ENCODE measurements at places on chromosomes 5 and 9.

GRCh38 chr5:61768692-61769281, 436.7 kb downstream of the ZSWIM6 start:
- DNase-seq, result no peak

DNA sequence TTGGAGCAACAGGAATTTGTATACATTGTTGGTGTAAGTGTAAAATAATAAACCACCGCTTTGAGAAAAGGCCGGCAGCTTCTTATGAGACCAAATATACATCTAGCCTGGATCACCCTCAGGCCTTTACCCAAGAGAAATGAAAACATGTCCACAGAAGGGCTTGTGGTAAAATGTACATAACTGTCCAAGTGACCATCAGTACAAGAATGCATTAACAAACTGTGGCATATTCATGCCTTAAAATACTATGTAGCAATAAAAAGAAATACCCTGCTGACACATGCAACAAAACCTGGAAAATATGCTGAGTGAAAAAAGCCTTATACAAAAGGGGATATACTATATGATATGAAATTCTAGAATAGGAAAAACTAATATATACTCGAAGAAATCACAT, 311.9 kb upstream of the TRPC7 start:
- DNase-seq, result no peak

- no peak for DNase-seq
Observed at GRCh38 chr5:152151940-152152339, 227.3 kb upstream of the GLRA1 start.

DNA sequence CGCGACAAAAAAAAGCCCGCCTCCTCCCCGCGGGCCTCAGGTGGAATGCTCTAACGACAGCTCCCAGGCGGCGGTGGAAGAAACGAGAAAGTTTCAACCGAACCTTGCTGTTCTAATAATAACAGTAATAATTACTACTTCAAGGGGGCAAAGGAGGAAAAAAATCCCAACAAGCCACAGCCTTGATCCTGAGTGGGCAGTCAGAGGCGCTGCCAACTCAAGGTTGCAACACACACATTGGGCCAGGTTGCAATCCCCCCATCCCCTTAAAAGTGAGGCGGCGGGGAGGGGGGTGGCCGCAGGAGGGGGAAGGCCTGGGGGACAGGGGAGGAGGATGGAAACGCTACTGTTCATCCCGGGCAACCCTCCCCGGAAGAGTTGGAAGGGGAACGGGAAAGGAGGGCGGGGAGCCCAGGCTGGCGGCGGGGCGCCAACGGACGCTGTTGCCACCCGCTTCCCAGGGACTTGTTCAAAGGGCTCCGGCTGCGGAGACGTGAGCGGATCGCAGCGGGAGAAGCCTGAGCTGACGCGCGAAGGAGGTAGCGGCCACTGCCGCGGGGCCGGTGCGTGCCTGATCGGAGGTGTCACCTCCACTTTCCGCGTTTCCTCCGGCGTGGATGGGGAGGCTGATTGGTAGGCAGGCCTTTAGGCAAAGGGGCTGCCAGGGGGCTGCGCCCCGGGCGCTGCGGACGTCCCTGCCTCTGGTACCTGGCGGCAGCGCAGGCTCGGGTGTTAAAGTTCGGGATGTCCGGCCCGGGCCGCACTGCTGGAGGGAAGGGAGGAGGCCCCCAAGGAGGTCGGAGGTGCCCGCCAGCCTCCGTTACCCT, 647 bp downstream of the SMARCA2 start:
- peak; percentile 27 for DNase-seq

DNA sequence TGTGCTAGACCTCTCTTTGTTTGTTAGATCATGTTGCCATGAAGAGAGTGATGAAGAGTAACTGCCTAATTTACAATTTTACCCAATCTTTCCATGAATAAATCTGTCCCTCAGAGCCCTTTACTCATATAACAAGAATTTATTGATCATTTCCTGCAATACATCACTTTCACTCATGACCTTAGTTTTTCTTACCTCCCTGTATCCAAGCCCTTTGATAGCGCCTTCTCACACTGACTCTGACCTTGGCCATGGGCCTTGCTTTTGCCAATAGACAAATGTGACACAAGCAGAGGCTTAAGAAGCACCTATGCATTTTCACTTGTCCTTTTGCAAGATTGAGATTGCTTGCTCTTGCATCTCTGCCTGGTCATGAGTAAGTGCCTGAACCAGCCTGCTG, 288.1 kb downstream of the NNT start:
- no peak for DNase-seq

DNA sequence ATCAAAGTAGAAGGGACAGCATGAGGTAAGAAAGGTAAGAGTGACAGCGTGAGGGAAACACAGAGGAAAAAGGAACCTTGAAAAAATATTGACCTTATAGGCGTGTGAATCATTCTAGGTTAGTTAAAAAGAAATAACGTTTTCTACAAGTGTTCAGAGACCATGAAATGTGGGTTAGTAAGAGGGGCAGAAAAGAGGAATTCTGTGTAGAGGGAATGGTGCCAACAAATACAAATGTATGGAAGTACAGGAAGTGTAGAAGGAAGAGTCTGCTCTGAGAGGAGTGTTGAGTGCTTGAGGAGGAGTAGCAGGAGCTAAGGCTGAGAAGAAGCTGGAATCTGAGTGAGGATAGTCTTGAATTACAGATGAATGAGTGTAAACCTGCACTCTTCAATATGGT, 418.6 kb upstream of the RIOK2 start:
- no peak for DNase-seq

DNA sequence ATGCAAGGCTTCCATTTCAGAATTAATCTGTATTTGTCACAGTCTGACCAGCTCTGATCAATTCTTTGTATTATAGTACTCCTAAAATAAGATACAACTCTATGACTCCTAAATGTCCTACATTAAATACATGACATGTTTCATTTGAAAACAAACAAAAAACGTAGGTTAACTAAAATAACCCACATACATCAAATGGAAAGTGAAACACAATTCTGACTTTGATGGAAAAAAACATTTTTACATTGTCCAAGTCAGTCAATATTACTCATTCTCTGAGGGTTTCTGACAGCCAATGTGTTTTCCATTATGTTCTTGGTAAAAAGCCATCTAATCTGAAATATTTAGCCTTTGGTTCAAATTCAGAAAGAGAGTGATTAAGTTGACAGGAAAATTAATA, 8.7 kb downstream of the HMGCS1 start:
- no peak for DNase-seq

DNA sequence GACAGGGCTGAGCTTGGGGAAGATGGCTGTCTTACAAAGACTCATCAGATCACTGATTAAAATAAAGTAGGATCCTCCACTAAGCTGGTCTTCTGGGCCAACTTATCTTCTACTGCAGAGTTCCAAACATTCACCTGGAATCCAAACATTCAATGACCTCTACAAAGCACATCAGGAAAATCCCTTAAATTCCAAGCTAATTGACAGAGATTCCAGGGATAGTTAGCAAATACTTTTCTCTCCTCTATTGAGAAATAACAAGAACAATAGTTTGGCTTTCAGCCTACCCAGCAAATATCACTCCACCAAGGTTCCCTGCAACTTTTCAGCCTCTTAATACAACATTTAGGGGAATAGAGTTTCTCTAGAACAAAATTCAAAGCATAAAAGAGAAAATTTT, 140.6 kb upstream of the LIFR start:
- DNase-seq, result no peak

DNA sequence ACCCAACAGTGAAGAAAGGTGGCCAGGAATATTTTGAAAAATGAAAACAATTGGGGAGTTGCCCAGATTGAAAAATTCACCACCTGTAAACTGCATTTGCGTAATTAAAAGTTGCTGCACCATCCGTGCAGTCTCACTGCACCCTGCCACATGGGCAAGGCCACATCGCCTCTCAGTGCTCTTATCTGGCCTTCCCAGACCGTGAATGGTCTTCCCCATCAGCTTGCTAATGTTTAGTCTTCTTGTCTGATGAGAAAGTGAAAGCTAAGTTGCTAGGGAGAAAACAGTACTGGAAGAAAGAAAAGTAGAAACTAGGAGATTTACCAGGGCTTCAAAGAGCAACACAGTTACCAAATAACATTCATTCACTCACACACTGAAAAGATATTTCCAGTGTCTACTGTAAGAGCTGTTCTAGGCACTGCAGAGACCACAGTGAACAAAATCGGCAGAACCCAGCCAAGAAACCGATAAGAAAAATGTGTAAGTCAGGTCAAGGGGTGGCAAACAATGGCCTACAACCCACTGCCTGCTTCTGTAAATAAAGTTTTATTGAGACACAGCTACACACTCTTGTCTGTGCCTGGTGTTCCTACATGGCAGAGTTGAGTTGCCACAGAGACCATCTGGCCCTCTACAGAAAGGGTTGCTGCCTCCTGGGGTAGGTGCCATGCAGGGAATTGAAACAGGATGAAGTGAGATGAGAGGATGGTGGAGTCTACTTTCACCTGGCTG, 51.2 kb upstream of the CTSL start:
- DNase-seq, result no peak

DNA sequence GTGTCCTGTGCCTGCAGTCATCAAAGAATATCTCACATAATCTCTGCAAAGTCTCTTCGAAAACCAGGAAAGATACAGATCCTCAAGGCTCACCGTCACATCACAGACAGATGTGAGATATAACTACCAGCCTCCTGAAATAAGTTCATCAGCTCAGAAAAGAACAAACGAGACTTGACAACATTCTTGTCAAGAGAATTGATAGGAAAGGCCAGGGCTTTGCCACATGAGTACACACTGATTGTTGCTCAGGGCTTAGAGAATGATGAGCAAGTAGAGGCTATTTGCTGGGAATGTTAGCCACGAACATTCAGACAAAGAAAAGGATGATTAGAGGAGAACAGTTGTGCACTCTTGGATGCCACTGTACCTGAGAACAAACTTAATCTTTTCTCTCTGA, 535.1 kb downstream of the ELAVL2 start:
- no peak for DNase-seq

- DNase-seq, result no peak
Observed at GRCh38 chr9:35060548-35061207, 11.7 kb downstream of the VCP start.

DNA sequence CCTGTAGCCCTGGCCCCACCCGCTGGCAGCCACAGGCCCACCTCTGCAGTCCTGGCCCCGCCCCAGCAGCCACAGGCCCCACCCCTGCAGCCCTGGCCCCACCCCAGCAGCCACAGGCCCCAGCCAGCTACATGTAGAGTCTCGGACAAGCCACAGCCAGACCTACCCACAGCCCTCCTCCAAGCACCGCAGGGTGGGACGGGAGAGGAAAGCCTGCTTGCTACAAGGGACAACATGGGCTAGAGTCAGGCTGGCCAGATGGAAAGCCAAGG, 49.5 kb upstream of the SARDH start:
- DNase-seq, result no peak

DNA sequence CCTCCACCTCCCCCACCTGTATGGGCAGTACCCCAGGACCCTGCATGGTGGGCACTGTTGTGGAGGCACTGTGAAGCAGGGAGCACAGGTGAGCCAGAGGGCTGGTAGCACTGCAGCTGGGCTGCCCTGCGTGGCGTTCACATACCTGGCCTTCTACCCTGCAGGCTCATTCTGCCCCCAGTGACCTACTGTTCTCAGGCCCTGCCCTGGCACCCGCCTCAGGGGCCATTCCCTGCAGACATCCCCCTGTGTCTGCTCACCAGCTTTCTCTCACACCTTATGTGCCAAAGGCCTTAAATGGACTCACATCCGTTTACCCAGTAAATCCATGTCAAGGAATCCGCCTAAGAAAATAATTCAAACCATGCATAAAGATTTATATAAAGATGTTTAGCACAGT, 196.5 kb downstream of the CRB2 start:
- no peak for DNase-seq

- no peak for DNase-seq
Observed at GRCh38 chr9:28155671-28156070, 582.4 kb upstream of the C9orf72 start.

DNA sequence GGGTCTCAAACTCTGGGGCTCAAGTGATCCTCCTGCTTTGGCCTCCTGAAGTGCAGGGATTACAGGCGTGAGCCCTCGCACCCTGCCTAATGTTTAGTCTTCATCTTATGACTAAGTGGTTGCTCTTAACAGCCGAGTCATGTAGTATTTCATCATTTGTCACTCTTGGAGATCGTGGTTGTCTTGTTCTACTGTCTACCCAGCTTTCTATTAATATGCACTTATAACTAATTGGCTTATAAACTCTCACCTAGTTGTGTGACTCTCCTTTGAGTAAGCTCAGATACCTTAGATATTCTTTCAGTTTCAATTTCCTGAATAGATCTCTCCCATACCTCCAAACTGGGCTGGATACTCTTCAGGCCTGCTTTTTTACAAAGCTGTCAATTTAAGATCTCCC, 19.9 kb downstream of the SLC44A1 start:
- DNase-seq, result no peak

GRCh38 chr5:139915266-139915665, 119.7 kb downstream of the PSD2 start:
- no peak for DNase-seq

- DNase-seq, result no peak
Observed at GRCh38 chr9:121326130-121326838, 43.8 kb downstream of the STOM start.

DNA sequence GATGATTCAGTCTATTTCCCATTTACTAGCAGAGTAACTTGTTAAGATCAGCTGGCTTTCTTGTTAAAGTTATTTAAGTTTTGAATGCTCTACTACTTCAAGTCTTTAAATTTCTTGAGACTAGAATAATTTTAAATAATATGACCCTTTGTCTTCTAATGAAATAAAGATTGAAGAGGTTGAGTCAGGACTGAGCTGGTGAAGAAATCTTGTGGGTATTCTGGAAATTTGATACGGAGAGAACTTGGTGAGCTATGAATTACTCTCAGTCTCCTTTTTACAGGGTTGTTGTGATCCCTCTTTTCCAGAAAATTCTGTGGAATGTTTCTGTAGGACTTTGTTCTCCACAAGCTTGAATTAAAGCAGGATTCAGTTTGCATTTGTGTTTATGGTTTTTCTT, 29.3 kb downstream of the RNF20 start:
- no peak for DNase-seq

DNA sequence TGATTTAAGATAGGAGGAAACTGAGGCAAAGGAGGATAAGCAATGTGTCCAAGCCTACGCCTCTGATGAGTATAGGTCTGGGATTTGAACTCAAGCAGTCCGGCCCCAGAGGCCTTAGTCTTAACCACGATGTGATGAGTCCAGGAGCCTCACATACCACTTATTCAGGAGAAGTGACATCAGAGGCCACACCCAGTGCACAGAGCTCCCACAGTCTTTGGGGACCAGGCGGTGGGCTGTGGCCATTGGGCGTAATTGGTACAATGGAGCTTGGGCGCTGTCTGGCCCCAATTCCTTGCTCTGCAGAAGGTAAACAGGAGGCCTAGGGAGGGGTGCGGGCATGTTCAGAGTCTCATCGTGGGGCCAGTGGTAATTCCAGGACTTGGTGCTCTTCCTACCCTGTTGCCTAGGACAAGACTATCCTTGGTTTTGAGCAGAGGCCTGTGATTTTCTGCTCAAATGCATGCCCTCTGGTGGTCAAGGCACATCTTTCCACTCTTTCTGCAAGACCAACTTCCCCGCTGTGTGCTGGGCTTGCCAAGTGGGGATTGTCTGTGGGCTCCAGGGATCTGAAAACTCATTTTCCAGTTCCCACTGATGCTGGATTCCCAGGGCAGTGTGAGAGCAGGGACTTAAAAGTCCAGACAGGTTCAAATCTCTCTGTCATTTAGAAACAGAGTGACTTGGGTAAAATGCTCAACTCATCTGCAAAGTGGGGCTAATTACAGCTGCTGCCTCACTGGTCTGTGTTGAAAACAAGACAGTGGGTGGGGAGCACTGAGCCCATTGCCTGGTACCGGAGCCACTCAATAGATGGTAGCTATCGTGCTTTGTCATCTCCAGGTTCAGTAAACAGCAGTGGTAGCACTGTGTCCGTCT, 15.8 kb downstream of the NDST1 start:
- DNase-seq, result no peak

All from NCI-H1105 (cell line).